ENCODE measurements at places on chromosomes 12 and 14.

DNA sequence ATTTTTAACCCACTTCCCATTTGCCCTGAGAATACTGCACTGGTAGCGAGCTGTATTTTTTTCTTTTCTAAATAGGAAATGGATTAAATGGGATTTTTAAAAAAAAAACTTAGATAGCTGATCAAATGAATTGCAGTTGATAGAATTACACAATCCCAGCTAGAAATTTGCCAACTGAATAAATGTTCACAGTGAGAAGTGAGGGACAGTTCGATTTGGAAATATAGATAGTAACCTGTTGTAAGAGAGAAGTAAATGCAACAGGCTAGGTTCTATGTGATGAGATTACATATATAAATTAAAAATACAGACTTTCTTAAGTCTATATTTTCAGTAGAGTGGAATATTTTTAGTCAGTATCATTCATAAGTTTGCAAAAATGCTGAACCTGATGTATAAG lies 48.1 kb upstream of the SMCO2 start:
- no peak for DNase-seq

DNA sequence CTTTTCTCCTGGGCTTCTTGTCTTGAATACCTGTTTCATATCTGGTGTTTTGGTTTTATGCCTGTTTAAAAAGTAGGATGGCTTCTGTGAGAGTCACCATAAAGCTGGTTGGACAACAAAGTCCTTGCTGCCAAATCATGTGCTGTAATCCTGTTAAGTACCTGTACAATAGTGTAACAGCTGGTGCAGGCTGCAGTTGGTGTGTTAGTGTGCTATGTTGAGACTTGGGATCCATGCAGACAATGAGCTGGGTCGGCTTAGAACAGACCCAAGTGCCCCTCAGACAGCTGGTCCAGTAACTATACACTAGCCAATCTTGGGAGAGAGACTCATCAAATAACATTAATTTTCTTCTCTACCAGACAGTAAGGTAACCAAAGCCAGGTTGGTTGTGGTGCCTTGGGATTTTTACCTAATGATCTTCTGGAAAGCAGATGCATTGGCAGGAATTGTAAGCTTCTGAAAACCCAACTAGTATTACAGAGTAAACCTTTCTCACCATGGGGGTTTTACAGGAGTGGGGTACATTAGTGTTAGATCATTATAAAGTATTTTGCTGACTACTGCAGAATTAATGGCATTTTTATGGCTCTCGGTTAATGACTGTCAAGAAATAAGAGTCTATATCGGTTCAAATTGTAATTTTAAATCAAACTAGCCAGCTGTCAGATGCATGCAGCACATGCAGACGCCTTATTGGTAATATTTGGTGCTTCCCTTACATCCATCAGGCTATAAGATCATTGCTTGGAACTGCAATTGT lies 231.2 kb downstream of the PDZRN4 start:
- no peak for DNase-seq

- no peak for DNase-seq
These were observed 7.6 kb downstream of the ISCA2 start for GRCh38 chr14:74501135-74501614.

GRCh38 chr12:27309293-27309994 lies 23.2 kb upstream of the BMAL2 start:
- no peak for DNase-seq
